ENCODE measurements at places on chromosomes 12 and 14. TPM values are rescaled to one million over a fixed set of nuclear protein-coding genes. Genes with fewer than 3 reads are reported as not detected.

DNA sequence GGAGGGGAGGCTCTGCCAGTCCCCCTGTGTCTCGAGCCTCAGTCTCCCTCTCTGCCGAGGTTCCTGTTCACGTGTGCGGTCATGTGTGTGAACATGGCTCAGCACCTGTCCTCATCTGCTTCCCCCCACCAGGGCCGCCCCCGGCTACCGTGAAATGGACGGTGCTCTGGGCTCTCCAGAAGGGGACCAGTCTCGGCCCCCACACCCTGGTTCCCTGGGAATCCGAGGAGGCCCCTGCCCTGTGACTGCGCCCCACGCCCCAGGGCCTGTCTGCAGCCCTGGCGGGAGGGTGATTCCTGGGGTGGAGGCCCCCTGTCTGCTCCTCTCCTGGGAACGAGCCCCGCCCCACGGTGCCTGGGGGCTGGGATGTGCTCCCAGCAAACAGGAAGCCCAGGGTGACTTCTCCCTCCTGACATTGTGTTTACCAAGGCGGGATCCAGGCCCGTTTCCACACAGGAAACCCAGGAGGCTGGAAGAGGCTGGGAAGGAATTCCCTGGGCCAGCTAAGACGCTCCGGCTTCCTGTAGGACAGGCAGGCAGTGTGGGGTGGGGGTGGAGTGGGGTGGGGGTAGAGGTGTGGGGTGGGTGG is 46.6 kb downstream of the KIF26A start:
- DNase-seq = no peak

DNA sequence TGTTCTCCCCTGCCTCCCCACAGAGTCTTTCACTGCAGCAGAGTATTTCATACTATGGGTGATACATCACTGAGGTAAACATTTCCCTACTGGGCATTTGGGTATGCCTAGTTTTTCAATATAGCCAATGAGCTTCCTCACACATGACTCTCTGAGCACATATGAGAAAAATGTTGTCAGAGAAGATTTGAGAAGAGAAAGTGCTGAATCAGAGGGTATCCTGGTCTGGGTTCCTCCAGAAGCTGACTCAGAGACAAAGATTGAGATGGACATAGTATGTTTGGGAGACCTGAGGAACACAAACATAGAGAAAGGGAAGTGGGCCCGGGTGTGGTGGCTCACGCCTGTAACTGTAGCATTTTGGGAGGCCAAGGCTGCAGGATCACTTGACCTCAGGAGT is 12.6 kb downstream of the SLC8B1 start:
- DNase-seq = no peak

GRCh38 chr12:92593734-92594402 is 108.9 kb upstream of the PLEKHG7 start:
- peak; percentile 82 for DNase-seq

- DNase-seq = no peak
Measured at GRCh38 chr14:101719708-101720107, 41.8 kb upstream of the PPP2R5C start.

DNA sequence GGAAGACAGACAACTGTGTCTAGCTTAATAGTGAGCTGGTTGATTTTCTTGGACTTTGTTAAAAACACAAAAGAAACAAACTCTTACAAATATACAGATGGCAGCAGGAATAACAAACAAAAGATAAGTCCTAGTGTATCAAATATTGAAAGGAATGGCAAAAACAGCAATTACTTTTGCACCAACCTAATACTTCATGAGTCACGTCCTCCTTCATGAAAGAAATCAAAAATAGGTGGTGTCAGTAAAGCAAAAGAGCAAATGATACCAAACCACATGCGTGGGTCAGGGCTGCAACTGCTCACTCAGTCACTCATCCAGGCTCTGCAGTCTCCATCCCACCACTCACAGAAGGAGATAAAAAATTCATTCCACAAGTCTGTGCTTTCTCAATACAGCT is 11.8 kb downstream of the ATG14 start:
- DNase-seq = no peak

DNA sequence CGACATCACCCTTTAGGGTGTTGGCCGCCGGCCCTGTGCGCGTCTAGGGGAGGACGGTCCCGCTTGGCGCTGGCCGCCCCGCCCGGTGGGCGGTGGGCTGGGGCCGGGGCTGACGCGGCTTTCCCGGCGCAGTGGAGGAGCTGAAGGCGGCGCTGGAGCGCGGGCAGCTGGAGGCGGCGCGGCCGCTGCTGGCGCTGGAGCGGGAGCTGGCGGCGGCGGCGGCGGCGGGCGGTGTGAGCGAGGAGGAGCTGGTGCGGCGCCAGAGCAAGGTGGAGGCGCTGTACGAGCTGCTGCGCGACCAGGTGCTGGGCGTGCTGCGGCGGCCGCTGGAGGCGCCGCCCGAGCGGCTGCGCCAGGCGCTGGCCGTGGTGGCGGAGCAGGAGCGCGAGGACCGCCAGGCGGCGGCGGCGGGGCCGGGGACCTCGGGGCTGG is 3.6 kb downstream of the TNFAIP2 start:
- DNase-seq = no peak

DNA sequence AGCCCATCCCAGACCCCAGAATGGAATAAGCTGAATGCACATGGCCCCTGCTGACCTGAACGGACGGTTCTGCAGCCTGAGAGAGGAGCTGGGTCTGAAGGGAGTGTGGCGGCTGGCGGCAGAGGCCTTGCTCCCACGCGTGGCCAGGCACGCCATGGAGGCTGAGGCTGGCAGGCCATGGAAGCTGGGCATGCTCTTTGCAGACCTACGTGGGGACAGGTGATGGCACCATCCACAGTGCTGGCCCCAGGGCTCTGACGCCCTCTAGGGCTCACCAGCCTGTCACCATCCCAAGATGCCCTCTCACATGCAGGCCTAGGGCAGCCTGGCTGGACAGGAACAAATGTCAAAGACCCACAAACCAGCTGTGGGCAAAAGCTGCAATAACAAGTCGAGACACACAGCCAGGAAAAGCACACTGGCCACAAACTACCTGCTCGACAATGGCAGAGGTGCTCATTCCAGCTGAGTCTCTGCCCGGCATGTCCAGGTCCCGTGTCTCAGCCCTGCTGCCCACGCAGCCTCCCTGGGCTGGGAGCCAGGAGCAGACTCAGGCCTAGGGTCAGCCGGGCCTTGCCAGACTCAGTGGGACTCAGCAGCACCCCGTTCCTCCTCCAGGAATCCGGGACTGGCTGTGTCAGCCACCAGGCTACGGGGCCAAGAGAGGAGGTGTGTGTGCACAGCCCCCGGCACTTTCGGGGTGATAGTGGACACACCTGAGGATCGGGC is 19.7 kb downstream of the BTBD6 start:
- no peak for DNase-seq

DNA sequence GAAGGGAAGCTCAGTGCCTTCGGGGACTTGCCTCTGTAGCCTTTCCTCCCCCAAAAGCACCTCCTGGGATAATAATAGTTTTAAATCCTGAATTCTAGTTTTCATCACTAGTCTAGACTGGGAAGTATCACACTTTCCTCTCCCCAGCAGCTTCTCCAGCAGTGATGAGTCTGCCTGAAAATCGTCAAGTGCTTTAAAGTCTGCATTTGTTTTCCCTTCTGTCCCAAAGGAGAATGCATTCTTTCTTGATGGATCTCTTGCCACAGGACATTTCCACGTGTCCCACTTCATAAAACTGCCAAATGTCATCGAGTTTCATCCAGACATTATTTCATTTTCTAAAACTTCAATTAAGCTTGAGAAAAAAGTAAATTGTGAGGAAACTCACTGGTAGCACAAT is 15.0 kb downstream of the CSRP2 start:
- no peak for DNase-seq

- no peak for DNase-seq
Measured at GRCh38 chr14:67280506-67280905, 39.3 kb downstream of the PALS1 start.

GRCh38 chr12:128727999-128728398 is 95.8 kb downstream of the SLC15A4 start:
- DNase-seq = no peak

The TUNAR gene
- total RNA-seq = not detected

The TCHP gene
- 35.3 TPM for total RNA-seq

The RNF10 gene
- total RNA-seq = 225 TPM

The KRT6A gene
- total RNA-seq = not detected

Data from activated CD4-positive, alpha-beta memory T cell treated with anti-CD3 and anti-CD28 coated beads, Interleukin-2, amount 10 ng/mL, durations not matched to agents 7 days and 5 days (primary cell).